Left kidney (tissue), 8 donors: ENCODE measurements at places on chromosomes 6 and 20.

DNA sequence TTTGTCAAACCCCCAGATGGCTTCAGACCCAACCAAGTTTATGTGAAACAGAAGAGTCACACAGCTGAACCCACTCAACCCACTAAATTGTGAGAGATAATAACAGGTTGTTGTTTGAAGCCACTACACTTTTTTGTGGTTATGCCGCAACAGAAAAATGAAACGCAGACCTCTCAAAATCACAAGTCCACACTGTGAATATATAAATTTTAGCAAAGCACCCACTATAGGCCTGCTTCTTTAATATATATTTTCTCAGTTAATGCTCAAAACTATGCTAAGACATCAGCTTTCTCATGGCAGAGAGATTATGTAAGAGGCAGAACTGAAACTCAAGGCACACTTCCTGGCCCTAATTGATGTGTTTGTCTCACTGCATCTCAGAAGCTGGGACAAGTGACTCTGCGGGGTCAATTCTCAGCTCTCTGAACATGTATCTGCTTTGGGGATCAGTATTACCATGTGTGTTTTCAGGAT is 27.7 kb downstream of the MAP3K5 start:
- no peak for DNase-seq

DNA sequence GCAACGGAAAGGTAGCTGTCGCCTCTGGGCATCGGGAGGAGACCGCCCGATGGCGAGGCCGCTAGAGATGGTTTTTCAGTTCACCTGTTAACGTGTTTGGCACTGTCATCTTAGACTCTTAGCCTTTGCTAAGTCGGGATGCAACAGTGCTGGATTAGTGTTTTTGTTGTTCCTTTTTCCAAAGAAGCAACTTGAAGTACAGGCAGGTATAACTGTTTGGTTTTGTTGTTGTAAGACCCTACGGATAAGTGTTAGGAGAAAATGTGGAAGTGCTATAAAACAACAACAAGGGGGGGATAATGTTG is 723 bp downstream of the MANEA start:
- DNase-seq: no peak

GRCh38 chr20:3014662-3015061 is 28.8 kb upstream of the GNRH2 start:
- no peak for DNase-seq

DNA sequence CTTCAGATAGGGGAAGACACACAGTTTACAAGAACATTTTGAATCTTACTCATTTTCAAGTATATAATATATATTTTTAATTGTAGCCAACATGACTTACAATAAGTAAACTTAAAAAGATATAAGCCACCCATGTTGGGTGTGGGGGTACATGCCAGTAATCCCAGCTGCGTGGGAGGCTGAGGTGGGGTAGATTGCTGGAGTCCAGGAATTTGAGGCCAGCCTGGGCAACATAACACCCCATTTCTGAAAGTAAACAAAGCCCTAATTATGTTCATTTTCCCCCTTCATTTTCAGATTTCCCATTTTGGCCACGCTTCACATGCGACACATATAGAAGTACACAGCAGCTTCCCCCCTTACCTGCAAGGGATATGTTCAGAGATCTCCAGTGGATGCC is 30.5 kb downstream of the SERPINB6 start:
- no peak for DNase-seq

- DNase-seq: no peak
Measured at GRCh38 chr20:57650756-57651483, 30.7 kb upstream of the ZBP1 start.

DNA sequence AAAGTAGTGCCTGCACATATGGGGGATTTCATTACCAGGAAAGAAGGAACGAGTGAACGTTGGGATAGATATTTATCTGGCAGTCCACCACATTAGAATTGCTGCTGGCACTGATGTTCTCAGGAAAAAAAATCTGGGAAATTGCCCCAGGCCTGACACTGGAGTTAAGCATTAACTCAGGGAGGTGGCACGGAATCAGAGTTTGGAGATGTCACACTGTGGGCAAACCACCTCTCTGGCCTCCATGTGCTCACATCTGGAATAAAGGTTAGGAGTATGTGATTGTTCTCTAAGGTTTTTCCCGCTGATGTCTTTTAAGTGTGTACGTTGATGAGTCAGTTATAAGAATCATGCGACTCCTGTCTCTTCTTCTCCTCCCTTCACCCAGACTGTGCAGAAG is 7.9 kb downstream of the TGM3 start:
- DNase-seq: no peak
